ENCODE measurements at places on chromosomes 12 and 14.

- no peak for DNase-seq
These were observed 4.8 kb upstream of the KRT74 start for GRCh38 chr12:52578469-52578868.

DNA sequence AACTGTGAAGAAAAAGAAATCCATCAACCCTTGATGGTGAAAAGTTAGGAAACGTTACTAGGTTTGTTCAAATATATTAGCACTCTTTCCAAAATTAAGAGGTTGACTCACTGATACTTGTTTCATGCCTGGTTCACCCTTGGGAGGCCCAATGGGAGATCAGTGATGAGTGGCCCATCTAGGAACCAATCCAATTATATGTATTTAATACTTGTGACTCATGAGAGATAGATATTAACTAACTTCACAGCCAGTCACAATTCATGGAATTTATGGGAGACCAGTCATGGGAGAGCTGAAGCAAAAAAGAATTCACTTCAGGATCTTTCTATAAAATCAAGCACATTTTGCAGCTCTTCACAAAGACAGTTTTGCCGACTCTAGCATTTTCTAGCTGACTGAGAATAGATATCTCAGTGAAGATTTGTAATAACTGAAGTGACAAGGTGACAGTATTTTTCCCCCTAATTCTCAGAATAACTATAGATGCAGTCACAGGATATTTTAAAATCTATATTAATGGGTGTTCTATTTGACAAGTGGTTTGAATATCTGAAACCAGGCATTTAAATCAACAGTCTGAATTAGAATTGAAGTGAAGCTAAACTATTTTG, 230.2 kb downstream of the EPS8 start:
- no peak for DNase-seq

DNA sequence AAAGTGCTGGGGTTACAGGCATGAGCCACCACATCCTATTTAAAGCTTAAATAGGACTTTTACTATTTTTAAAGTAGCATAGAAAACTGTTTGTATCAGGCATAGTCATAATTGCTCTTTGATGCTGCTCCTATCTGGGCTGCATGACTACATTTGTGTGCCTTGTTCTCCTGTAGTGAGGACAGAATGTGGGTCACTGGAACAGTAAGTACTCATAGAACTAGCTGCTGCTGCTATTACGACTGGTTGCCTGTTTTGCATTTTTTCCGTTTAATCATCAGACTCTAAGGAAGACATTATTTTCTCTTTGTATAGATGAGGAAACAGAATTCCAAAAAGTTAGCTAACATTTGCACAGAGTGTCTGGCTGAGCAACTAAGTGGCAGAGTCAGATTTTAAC, 42.8 kb downstream of the ZC3H14 start:
- DNase-seq, result no peak

DNA sequence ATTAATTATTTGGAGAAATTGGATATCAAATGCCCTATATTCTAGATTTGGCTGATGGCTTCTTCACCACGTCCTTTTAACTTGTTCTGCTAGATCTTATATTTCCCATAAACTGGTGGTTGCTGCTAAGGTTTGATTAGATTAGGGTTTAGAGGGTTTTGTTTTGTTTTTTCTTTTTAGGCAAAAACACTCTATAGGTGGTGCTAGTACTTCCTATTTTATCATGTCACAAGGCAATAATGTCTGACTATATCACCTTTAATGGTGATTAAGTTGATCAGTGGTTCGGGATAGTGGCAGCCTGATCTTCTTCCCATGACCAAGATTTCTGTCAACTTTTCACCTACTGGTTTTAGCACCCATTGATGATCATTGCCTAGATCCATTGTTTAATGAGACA, 455.1 kb downstream of the RAD51B start:
- peak; percentile 25 for DNase-seq

GRCh38 chr14:77076113-77076631, 21.9 kb upstream of the CIPC start:
- DNase-seq, result no peak

- no peak for DNase-seq
These were observed 1.1 kb upstream of the MYH7 start for GRCh38 chr14:23436327-23437132.

DNA sequence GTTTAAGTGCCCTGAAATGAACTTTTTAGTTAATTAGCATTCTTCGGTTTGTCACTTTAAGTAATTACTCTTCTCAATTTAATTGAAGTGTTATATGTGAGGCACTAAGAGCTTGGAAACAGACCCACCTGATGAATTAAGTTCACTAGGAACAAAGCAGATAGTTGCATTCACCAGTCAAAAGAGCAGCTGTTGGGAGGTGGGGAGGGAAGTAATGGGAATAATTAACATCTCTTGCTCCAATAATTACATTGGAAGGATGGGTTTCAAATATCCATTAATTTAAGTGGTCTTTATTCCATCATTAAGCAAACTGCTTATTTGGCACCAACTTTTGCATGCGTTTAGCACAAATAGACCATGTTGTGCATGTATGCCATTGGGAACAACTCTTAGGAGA, 667.2 kb downstream of the GALC start:
- no peak for DNase-seq

DNA sequence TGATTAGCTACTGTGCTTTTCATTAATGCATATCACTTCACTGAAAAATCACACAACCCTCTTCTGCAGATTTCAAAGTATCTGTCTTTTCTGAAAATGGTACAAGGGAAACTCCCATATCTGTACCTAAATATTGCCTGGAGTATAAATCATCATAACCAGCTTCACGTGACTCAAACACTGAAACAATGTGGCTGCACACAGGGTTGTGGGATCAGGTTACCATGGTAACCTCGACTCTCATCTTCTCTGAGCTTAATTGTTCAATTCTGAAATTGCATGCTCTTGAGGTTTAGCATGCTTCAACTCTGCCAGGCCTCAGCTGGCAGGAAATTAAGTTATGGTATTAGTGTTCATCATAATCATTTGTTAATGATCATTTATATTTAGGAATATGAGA, 77.5 kb upstream of the CPSF6 start:
- DNase-seq, result peak; percentile 62

Measured in CD4-positive, alpha-beta T cell treated with Interleukin-17A for 1 hour (primary cell).